ENCODE measurements at places on chromosomes 1 and 21.

GRCh38 chr1:182229921-182230491 lies 161.6 kb downstream of the GLUL start:
- DNase-seq, result no peak

DNA sequence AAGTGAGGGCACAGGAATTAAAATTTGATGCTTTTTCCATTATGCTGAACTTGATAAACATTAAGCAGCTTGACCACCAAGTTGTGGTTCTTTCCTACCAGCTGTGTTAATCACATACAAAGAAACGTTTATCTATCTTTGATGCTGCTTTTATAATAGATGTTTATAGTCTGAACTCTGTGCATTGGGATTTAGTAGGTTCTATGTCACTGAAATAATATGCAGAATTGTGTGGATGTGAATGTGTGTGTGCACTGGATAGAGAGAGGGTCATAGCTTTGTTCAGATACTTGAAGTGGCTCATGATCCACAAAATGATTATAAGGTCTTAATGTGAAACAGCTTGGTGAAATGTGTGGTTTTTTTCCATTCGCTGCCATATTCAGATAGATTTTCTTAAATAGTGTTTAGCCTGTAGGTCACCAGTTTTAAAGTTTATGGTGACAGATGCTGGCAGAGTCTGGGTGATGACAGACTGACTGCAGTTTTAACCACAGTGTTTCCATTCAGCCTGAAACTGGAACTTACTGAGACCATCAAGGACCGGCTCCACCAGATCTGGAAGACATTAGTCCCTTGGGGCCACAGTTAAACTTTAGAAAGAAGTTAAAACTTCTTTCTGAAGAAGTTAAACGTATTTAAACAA lies 10.2 kb downstream of the DDI2 start:
- no peak for DNase-seq

DNA sequence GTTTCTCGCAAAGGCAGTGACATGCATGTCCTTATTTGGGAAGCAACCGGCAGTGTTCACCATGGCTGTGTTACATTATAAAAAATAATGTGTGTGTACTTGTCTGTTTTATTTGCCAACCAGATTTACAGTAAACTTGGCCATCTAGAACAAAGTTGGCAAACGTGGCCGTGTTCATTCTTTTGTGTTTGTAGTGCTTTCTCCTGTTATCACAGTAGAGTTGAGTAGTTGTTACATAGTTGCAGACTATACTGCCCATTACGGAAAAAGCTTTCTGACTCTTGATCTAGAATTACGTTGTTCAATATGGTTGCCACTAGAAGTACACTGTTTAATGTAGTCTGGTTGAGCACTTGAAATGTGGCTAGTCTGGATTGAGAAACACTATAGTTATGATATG lies 19.4 kb downstream of the SOAT1 start:
- no peak for DNase-seq

DNA sequence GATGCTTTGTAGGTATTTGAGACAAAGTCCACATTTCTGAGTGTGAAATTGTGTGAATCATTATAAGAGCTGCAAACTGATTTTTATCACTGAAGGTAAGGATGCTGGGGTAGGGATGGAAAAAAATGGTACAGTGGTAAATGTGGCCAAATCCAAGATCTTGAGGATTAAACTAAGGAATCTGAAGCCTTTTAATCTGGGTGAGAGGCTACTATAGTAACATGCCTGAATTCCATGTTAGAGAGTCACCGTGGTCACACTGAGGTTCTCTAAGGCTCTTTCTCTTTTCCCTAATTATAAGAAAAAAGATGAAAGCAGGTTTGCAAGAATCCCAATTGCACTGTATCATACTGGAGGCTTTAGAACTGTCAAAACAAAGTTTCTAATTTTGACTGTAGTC lies 17.6 kb downstream of the PTGER3 start:
- no peak for DNase-seq

DNA sequence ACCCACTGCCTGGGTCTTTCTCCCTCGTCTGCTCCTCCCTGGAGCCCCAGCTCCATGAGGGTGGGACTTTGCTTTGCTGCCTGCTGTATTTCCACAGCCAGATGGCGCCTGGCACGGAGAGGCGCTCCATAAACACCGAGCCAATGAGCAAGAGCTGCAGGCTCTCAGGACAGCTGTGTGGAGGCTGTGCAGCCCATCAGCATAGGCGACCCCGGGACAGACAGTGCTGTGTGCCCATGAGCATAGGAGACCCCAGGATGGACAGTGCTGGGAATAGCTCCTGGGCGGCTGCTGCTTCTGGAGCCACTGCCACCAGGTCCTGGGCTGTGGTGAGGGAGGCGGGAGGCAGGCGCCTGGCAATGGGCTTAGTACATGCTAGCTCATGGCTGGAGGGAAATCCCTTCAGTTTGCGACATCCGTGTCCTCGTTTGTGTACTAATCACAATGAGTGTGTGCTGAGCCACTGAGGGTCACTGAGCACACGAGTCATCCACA lies 29.2 kb downstream of the CEP104 start:
- DNase-seq, result no peak

DNA sequence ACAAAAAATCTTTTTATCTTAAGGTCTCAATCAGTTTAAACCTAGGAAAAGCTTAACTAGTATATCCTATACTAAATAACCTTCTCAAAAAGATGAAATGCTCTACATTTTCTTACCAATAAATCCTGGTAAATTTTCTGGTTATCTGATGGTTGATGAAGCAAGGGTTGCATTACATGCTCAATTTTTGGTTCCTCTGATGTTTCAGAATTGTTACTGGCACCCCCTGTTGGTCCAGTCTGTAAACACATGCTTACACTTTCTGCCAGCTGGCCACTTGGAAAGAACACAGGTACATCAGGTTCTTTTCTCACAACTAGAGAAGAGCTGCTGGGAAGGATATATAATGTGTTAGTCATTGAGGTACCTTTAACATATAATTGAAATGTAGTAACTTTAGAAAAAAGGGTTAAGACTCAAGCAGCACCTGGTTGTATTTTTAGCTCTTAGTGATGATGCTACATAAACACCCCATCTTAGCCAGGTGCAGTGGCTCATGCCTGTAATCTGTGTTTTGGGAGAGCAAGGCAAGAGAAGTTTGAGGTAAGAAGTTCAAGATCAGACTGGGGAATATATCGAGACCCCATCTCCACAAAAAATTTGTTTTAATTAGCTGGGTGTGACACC lies 30.9 kb upstream of the TAL1 start:
- DNase-seq, result no peak

DNA sequence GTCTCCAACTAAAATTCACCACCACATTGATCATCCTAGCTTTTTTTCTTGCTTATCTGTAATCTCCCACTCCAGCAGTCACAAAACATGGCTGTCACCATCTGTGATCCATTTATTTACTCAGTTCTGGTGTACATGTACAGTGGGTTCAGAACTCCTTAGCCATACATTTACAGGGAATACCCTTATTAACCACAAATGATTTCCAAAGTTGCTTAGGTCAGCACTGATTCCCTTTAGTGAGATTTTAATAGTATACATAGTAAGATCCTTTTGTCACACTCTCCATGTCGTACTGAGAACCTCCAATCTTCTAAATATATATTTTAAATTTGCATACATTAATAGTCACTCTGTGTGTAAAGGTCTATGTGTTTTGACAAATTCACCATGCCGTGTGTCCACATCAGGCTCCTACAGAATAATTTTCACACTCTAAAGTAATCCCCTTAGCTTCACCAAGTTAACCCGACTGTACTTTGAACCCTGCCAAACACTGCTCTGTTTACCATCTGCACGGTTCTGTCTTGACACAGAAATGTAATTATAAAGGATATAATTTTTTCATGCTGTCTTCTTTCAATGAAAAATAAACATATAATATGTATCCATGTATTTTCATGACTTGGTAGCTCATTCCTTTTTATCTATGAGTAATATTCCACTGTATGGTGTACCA lies 473.6 kb upstream of the ZP4 start:
- no peak for DNase-seq

DNA sequence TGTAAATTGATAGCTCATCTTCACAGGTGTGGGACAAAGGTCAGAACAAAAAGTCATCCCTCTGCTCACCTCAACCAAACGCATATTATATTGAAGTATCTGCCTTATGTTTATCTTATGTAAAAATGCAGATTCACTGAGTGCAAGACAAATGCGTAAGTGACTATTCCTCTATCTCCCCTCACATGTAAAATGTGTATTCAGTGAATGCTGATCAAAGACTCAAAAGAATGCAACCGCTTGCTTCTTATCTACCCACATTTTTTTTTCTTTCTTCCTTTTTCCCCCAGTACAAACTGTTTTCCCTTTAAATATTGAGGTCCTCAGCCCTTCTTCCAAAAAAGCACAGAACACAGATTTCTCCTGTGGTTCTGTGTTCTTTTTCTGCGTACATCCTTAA lies 1882.9 kb downstream of the NCAM2 start:
- DNase-seq, result no peak

GRCh38 chr1:241250465-241250864 lies 106.5 kb downstream of the RGS7 start:
- no peak for DNase-seq

DNA sequence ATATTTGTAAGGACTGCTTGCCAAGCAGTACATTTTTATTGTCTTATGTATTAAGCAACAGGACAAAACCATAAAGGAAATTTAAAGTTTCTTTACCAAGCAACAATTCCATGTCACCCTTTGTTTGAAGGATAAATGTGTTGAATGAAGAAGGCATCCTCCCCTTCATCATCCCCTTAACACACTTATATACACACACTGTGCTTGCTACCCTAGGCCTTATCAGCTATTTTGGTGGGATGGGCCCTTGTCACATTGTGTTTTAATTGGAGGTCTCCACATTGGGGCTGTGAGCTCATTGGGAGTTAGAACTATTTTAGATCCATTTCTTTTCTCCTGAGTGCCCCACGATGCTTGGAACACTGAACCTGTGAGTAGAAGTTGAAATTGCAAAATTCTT lies 1.9 kb downstream of the VANGL1 start:
- DNase-seq, result no peak

GRCh38 chr1:221711063-221711577 lies 30.8 kb downstream of the DUSP10 start:
- no peak for DNase-seq

DNA sequence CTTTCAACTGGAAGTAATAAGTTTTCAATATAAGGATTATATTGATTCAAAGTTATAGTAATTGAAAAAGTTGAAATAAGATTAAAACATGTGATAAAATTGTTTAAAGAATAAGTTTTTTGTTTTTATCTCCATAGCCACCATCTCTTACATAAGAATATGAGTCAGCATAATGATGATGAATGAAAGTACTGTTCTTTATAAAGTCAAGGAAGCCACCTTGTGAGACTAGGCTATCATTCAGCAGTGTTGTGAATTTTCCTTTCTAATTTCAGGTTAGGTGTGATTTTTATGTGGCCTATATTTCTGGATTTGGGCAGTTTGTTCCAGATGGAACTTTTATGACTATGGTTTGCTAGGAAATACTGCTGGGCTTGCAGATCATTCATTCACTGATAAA lies 22.4 kb upstream of the ASB17 start:
- peak; percentile 18 for DNase-seq

DNA sequence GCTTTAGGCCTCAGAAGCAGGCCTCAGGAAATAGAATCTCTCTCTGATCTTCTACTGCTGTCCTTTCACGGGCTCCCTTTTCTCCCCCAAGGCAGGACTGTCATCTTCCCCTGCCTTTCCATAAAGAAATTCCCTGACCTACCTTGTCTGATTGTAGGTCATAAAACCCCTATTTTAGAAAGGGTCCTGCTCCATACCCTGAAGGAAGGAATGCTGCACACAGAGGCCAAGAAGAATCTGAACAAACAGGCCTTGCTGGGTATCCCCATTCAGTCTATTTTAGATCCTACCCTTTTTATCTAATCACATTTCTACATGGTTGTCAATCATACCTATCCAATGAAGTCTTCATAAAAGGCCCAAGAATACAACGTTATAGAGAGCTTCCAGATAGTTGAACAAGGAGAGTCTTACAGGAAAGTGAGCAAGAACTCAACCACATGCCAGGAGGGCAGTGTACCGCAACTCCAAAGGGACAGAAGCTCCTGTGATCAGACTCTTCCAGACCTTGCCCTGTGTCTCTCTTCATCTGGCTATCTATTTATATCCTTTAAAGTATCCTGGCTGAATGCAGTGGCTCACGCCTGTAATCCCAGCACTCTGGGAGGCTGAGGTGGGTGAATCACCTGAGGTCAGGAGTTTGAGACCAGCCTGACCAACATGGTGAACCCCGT lies 93.1 kb downstream of the SLC16A1 start:
- no peak for DNase-seq

DNA sequence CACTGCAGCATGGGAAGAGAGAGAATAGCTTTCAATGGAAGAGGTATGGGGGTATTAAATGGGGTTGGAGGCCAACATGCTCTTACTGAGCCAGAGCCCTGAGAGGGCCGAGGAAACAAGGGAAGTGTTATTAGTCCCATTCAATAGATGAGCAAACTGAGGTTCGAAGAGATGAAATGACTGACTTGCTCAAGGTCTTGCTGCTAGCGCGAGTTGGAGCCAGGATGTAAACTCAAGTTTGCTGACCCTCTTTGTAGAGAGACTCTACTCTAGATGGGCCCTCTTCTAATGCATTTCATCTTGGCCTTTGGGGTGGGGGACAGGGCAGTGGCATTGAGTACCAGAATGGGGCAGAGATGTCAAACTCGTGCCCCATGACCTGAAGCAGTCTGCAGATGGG lies 319.5 kb downstream of the RPS6KC1 start:
- no peak for DNase-seq

- DNase-seq, result no peak
These were observed 66.5 kb downstream of the AGPAT3 start for GRCh38 chr21:43931489-43931888.

DNA sequence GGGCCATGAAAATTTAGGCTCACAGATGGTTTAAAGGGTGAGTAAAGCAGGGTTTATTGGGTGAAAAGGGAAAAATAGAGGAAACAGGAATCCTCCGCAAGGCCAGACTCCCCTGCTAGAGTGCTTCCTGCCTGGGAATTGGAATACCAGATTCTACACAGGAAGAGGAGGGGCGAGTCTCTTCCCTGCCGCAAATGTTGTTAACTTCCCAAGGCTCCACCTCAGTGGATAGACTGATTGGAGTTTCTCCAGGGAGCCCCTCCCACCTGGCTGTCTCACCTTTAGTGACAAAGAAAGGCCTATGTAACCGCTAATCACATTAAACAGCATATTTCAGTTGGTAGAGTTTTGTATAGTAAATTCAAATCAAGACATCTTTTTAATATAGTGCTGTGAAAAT lies 1450.1 kb downstream of the KCNT2 start:
- DNase-seq, result no peak

GRCh38 chr1:1431845-1432273 lies 3.6 kb upstream of the VWA1 start:
- no peak for DNase-seq

DNA sequence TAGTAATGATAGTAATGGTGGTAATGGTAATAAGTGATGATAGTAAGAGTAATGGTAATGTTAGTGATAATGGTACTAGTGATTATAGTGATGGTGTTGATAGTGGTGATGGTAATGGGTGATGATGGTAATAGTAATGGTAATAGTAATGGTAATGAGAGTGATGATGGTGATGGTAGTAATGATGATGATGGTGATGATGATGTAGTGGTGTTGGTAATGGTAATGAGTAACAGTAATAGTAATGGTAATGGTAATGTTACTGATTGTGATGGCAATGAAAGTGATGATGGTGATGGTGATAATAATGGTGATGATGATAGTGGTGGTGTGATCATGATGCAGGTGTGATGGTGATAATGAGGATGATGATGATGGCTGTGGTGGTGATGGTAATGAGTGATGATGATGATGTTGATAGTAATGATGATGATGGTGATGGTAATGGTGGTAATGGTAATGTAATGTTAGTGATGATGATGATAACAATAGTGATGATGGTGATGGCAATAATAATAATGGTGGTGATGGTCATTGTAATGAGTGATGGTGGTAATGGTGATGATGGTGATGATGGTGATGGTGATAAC lies 235.0 kb downstream of the MATN1 start:
- DNase-seq, result no peak
